ENCODE measurements at places on chromosomes 2 and 18. TPM values are rescaled to one million over a fixed set of nuclear protein-coding genes. Genes with fewer than 3 reads are reported as not detected.

Gene CCDC102B
- 0.95 TPM for total RNA-seq

Gene CSRNP3
- total RNA-seq: not detected

Gene GNLY
- total RNA-seq: 136 TPM

Gene KATNAL2
- 0.34 TPM for total RNA-seq

Gene RMND5A
- 34.4 TPM for total RNA-seq

Gene CPLX4
- not detected for total RNA-seq

Gene ALPG
- total RNA-seq: not detected

Gene CNTNAP5
- total RNA-seq: not detected

DNA sequence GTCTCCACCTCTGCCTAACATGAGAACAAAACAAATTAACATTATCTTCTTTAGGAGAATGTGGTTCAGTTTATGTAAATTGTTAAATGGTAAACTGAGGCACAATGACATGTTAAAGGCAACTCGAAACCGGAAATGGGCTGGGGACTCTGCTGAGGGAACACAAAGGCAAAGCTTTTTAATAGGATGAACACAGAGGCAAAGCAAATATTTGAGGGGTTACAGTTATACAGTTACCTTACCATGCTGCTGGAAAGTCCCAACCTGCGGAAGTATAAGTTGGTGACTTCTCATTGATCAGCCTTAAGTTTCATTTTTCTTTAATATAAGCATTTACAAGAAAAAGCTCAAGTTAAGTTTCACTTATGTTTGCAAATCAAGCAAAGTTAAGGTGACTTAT, 195.0 kb downstream of the DLGAP1 start:
- H3K27me3 ChIP-seq: no peaks in the 10 kb centered on the region
- H3K27ac ChIP-seq: no peak overlapping the region
- no peak for DNase-seq
- H3K36me3 ChIP-seq: no peaks in the 10 kb centered on the region

GRCh38 chr18:61988100-61988499, 95.3 kb upstream of the RNF152 start:
- H3K4me1 ChIP-seq: no peaks in the 10 kb centered on the region
- peaks cover 5% of the 10 kb centered on the region for H3K27me3 ChIP-seq
- no peak overlapping the region for H3K4me3 ChIP-seq
- no peak for DNase-seq

- no peak overlapping the region for H3K4me3 ChIP-seq
- H3K4me1 ChIP-seq: no peaks in the 10 kb centered on the region
- no peaks in the 10 kb centered on the region for H3K36me3 ChIP-seq
- no peak overlapping the region for H3K27ac ChIP-seq
Measured at GRCh38 chr18:47512726-47513435, 261.4 kb upstream of the SKOR2 start.

- no peak for DNase-seq
- H3K27me3 ChIP-seq: no peaks in the 10 kb centered on the region
- H3K4me1 ChIP-seq: peaks cover 44% of the 10 kb centered on the region
- peak overlapping the region; percentile 20 for H3K27ac ChIP-seq
Measured at GRCh38 chr2:42142547-42143184, 26.5 kb upstream of the EML4 start.

GRCh38 chr2:223563462-223563861, 38.7 kb downstream of the SCG2 start:
- DNase-seq: no peak
- H3K27me3 ChIP-seq: no peaks in the 10 kb centered on the region
- no peak overlapping the region for H3K27ac ChIP-seq
- H3K36me3 ChIP-seq: no peaks in the 10 kb centered on the region
- H3K4me3 ChIP-seq: no peak overlapping the region

DNA sequence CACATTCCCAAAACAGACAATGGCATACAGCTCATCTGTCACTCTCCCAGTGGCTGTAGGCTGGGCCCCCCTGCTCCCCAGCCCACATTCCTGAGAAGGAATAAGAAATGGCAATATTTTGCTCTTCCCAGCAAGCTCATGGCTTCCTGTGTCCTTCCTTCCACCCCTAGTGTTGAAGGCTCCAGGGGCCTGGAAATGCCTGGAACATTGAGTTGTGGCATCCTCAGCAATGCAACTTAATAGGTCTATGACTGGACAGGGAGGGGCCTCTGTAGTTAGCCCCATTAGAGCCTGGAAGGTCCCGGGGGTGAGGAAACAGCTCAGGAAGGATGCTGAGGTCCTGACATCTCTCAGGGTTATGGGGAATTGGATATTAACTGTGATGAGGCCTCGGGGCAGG, 3.3 kb downstream of the KIF3C start:
- peaks cover 16% of the 10 kb centered on the region for H3K4me1 ChIP-seq
- DNase-seq: no peak
- H3K36me3 ChIP-seq: no peaks in the 10 kb centered on the region
- no peaks in the 10 kb centered on the region for H3K27me3 ChIP-seq
- H3K27ac ChIP-seq: no peak overlapping the region
- no peak overlapping the region for H3K4me3 ChIP-seq

GRCh38 chr2:199457147-199458008, at the start of gene SATB2:
Gene SATB2, minus strand, starts transcription at chr2:199457939. Its CDS starts 1,902 bp downstream, at chr2:199456037.
- peaks cover 20% of the 10 kb centered on the region for H3K4me1 ChIP-seq
- peaks cover 62% of the 10 kb centered on the region for H3K27me3 ChIP-seq
- no peak for DNase-seq
- peaks cover 5% of the 10 kb centered on the region for H3K36me3 ChIP-seq
- no peak within 1 kb of the TSS for H3K27ac ChIP-seq

- peaks cover 22% of the 10 kb centered on the region for H3K36me3 ChIP-seq
- no peaks in the 10 kb centered on the region for H3K27me3 ChIP-seq
- no peaks in the 10 kb centered on the region for H3K4me1 ChIP-seq
- no peak for DNase-seq
Measured at GRCh38 chr18:79924814-79925731, 26.4 kb downstream of the SLC66A2 start.

GRCh38 chr2:238428866-238429265, 2.1 kb downstream of the ASB1 start:
- no peak overlapping the region for H3K27ac ChIP-seq
- no peaks in the 10 kb centered on the region for H3K27me3 ChIP-seq
- peaks cover 59% of the 10 kb centered on the region for H3K4me1 ChIP-seq
- peaks cover 43% of the 10 kb centered on the region for H3K36me3 ChIP-seq
- H3K4me3 ChIP-seq: peak overlapping the region; percentile 92
- DNase-seq: no peak

GRCh38 chr2:219728991-219729487, 101.6 kb downstream of the SLC4A3 start:
- no peak for DNase-seq
- peaks cover 13% of the 10 kb centered on the region for H3K27me3 ChIP-seq
- H3K36me3 ChIP-seq: no peaks in the 10 kb centered on the region
- no peak overlapping the region for H3K4me3 ChIP-seq

- H3K36me3 ChIP-seq: no peaks in the 10 kb centered on the region
- peaks cover 3% of the 10 kb centered on the region for H3K27me3 ChIP-seq
- H3K27ac ChIP-seq: no peak overlapping the region
- H3K4me3 ChIP-seq: no peak overlapping the region
- DNase-seq: no peak
Measured at GRCh38 chr2:219702796-219703545, 75.5 kb downstream of the SLC4A3 start.

GRCh38 chr18:74507097-74507881, 11.1 kb downstream of the CNDP2 start:
- H3K4me3 ChIP-seq: no peak overlapping the region
- no peaks in the 10 kb centered on the region for H3K27me3 ChIP-seq
- peaks cover 12% of the 10 kb centered on the region for H3K4me1 ChIP-seq

DNA sequence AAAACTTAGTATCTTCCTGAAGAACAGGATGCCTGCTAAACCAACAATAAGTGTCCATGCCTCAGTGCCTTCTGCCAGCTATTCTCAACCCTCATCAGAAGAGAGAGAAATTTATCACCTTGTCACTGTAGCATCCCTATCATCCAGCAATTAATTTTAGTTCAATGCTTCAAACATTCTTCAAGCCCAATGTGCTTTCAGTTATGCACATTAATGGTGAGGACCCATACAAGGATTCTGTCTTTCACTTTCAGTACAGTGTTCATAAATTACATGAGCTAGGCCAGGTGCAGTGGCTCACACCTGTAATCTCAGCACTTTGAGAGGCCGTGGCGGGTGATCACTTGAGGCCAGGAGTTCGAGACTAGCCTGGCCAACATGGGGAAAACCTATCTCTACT, 47.0 kb upstream of the MSH6 start:
- no peak overlapping the region for H3K27ac ChIP-seq
- H3K4me3 ChIP-seq: no peak overlapping the region
- H3K36me3 ChIP-seq: no peaks in the 10 kb centered on the region
- H3K27me3 ChIP-seq: peaks cover 8% of the 10 kb centered on the region
- no peaks in the 10 kb centered on the region for H3K4me1 ChIP-seq

DNA sequence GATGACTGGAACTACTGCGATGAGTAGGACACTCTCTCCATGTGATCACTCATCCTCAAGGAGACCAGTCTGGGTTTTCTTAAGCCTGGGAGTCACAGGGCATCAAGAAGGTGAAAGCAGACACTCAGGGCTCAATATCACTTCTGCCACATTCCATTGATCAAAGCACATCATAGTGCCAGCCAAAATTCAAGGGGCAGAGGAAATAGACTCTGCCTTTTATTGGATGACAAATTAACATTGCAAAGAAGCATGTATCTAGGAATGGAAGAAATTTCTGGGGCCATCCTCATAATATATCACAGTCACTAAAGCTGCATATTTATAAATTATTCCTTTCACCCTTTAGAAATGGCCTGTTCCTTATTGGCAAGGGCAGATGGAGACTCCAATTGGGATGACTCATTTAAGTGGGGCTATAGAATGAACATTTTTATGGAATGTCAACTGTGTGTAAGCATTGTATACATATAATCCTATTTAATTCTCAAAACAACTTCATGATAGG, 114.8 kb upstream of the CDC42EP3 start:
- no peak overlapping the region for H3K27ac ChIP-seq
- DNase-seq: no peak
- H3K27me3 ChIP-seq: no peaks in the 10 kb centered on the region
- peaks cover 15% of the 10 kb centered on the region for H3K36me3 ChIP-seq
- H3K4me1 ChIP-seq: no peaks in the 10 kb centered on the region

GRCh38 chr2:229775614-229776313, 61.4 kb upstream of the DNER start:
- H3K36me3 ChIP-seq: peaks cover 70% of the 10 kb centered on the region
- DNase-seq: no peak
- H3K4me1 ChIP-seq: peaks cover 15% of the 10 kb centered on the region
- H3K4me3 ChIP-seq: no peak overlapping the region

DNA sequence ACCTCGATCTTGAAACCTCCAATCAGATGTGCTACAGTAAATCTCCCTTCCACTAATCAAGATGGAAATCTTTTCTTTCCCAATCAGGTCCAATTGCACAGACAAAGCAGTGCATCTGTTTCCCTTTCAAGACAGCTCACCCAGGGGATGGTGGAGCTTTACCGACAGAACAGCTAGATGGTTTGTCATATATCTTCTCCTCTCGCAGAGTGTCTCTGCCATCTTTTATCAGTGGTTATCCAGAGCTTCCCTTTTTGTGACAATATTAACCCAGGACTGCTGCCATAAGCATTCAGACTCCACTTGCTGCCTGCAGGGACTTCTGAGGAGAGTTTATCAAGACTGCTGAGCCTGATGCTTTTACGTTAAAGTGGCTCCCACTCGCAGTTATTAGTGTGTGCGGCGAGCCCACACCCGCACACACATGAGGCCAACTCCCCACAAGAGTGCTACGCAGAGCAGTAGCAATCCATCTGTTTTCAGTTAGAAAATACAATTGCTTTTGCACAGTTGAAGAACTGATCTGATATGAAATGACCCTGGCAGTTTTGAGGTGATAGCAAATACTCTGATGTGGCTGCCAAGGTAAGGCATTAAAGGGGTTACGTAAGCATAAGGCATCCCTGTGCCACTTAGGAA, 398.9 kb downstream of the NCKAP5 start:
- no peaks in the 10 kb centered on the region for H3K27me3 ChIP-seq
- H3K4me3 ChIP-seq: no peak overlapping the region
- H3K27ac ChIP-seq: no peak overlapping the region
- H3K4me1 ChIP-seq: no peaks in the 10 kb centered on the region
- no peaks in the 10 kb centered on the region for H3K36me3 ChIP-seq

DNA sequence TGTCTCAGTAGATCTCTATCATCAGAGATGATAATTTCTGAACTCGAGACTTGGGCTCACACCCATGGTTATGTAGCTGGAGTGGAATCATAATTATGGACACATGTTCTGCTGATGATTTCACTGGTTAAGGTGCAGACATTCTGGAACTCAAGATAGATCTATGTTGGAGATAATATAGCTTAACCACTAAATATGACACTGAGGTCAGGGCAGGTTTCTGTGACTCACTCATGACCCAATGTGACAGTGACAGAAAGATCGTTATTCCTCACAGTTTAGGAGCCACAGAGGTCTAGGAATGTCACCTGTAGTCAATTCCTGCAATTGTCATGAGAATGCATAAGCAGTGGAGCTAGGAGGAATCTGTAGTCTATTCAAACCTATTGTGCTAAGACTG, 828.6 kb downstream of the TRIB2 start:
- no peaks in the 10 kb centered on the region for H3K4me1 ChIP-seq
- no peak overlapping the region for H3K4me3 ChIP-seq
- no peak for DNase-seq

DNA sequence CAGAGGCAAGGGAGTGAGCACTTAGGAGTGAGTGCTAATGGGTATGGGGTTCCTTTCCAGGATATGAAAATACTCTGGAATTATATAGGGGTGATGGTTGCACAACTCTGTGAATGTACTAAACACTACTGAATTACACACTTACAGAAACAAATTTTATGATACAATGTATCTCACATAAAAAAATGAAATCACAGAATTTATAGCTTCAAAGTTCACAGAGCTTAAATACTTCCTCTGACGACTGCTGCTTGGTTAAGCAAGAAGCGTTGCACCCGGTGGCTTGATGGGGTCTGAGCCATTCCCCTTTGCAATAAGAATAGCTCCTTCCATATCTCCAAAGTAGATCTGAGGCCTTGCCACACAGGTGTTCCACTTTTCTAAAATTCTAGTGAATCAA, 835.1 kb downstream of the TSN start:
- H3K27ac ChIP-seq: no peak overlapping the region
- no peak overlapping the region for H3K4me3 ChIP-seq
- no peaks in the 10 kb centered on the region for H3K36me3 ChIP-seq

DNA sequence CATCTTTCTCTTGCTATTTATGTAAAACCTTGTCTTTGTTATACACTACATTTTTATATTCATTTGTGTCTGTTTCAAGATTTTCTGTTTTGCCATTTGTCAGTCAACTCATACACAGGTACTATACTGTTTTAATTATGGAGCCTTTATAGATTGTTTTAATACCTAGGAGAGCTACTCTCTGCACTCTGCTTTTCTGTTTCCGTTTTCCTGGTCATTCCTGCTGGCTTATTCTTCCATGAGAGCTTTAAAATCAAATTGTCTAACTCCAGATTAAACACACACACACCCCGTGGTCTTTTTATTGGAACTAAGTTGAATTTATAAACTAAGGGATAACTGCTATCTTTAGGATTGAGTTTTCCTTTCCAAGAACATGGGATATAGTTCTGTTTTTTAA, 161.2 kb downstream of the RTN4 start:
- no peak for DNase-seq
- H3K27me3 ChIP-seq: peaks cover 12% of the 10 kb centered on the region
- H3K36me3 ChIP-seq: no peaks in the 10 kb centered on the region
- no peaks in the 10 kb centered on the region for H3K4me1 ChIP-seq
- no peak overlapping the region for H3K27ac ChIP-seq
